Right ventricle myocardium superior (tissue), 1 donor: ENCODE measurements at places on chromosomes 5 and 9. TPM values are rescaled to one million over a fixed set of nuclear protein-coding genes. Genes with fewer than 3 reads are reported as not detected.

IL13 gene
- not detected for total RNA-seq

ENTPD2 gene
- total RNA-seq: 1.9 TPM

COL15A1 gene
- 55.9 TPM for total RNA-seq

SLC1A1 gene
- total RNA-seq: 2.5 TPM

FAM78A gene
- total RNA-seq: 55.7 TPM

TNPO1 gene
- total RNA-seq: 61.2 TPM

TIMD4 gene
- total RNA-seq: not detected

PCDHGA6 gene
- total RNA-seq: 6.7 TPM

AK1 gene
- 932 TPM for total RNA-seq

ABCA1 gene
- total RNA-seq: 12.1 TPM

PRRX2 gene
- 0.89 TPM for total RNA-seq

TAF11L5 gene
- not detected for total RNA-seq

FBN2 gene
- total RNA-seq: 23.5 TPM

C1QTNF2 gene
- total RNA-seq: 1.6 TPM

CRB2 gene
- total RNA-seq: not detected

UBE2R2 gene
- total RNA-seq: 44.4 TPM

IQGAP2 gene
- total RNA-seq: 4.2 TPM

EIF4EBP3 gene
- total RNA-seq: 12.0 TPM

IFNA21 gene
- not detected for total RNA-seq

TEX48 gene
- total RNA-seq: not detected

NEURL1B gene
- 28.8 TPM for total RNA-seq

STKLD1 gene
- total RNA-seq: 0.27 TPM

TTC23L gene
- total RNA-seq: not detected

PCDHGA9 gene
- total RNA-seq: 4.3 TPM

CCDC171 gene
- total RNA-seq: 1.6 TPM

SVEP1 gene
- 6.8 TPM for total RNA-seq

ZFP37 gene
- total RNA-seq: 1.0 TPM

RORB gene
- 5.7 TPM for total RNA-seq

VLDLR gene
- 121 TPM for total RNA-seq

GTF2H2C gene
- 19.5 TPM for total RNA-seq

CCL28 gene
- total RNA-seq: 0.81 TPM

SUB1 gene
- 175 TPM for total RNA-seq

KIAA1958 gene
- 3.9 TPM for total RNA-seq
